ENCODE measurements at places on chromosomes 7 and 10.

GRCh38 chr10:5943536-5943935 is 33.8 kb downstream of the IL15RA start:
- DNase-seq: no peak

GRCh38 chr7:36570528-36571189 is 153.6 kb downstream of the AOAH start:
- no peak for DNase-seq

DNA sequence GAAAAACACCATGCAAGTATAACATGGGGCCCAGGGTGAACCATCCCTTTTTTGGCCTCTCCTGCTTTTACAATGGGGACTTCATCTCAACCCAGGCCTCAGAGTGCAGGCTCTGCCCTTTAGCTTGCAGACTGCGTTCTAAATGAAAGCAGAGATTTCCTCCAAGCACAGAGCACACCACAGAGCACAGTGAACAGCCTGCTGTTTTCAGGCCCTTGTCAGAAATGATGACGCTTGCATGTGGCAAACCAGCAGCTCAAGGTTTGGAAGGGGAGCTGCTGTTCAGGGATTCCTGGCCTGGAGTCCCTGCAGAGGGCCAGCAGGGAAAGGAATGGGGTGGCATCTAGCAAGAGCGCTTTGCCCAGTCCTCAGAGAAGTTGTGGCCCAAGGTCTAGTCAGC is 167.3 kb upstream of the CDCA7L start:
- no peak for DNase-seq

- no peak for DNase-seq
Measured at GRCh38 chr7:157293413-157293788, 43.4 kb upstream of the DNAJB6 start.

DNA sequence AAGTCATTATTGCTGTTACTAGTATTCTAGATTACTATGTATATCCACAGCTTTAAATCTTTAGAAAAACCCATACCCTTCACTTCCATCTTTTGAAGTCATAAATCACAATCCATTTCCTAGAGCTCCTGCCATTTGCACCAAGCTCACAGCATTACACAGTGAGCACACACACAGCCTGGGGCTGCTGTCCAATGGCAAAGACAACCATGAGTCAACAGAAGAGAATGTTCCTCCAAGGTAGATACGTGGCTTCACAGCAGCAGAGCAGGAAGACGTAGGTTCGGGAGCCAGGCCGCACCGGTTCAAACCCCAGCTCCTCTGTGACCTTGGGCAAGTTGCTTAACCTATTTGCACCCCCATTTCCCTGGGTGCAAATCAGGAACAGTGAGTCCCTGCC is 234.6 kb downstream of the DIP2C start:
- DNase-seq: no peak

GRCh38 chr10:31317652-31318381 is 1.2 kb upstream of the ZEB1 start:
- no peak for DNase-seq
